ENCODE measurements at places on chromosomes 12 and 14.

DNA sequence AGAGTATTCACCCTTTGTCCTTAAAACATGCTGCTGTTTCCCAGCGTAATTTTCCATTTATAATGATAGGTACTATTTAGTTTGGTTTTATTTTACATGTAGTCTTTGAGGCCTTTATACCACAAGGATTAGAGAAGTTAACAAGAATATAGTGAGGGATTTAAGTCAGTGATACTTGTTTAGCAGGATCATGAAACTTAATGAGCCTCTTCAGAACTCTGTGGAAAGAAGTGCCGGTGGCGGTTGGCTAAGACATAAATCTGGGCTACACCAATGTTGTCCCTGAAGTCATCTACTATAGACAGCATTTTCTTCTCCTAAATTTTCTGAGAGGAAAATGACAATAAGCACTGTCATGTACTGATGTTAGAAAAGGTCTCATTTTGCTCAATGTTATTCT lies 1226.0 kb upstream of the SEL1L start:
- no peaks in the 10 kb centered on the region for H3K27me3 ChIP-seq
- H3K4me3 ChIP-seq = no peak overlapping the region
- no peaks in the 10 kb centered on the region for H3K36me3 ChIP-seq
- no peaks in the 10 kb centered on the region for H3K4me1 ChIP-seq
- H3K27ac ChIP-seq = no peak overlapping the region

DNA sequence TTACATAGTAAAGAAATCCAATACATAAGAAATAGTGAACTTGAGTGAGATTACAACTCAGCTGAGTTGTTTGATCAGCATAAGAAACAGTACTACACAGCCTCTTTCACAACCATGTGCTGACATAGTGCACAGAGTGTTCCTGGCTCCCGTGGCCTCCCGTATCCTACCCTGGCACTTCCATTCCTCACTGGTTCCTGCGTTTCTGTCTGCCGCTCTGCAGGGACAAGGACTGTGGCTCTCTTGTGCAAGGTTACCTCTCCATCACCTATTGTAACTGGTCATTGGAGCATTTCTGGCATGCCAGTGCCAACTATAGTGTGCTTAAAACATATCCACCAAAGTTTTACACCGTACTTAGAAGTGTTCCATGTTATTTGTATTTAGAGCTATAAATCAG lies 46.3 kb upstream of the PCED1B start:
- H3K27ac ChIP-seq = no peak overlapping the region
- no peak overlapping the region for H3K4me3 ChIP-seq
- H3K27me3 ChIP-seq = no peaks in the 10 kb centered on the region
- no peaks in the 10 kb centered on the region for H3K36me3 ChIP-seq
- no peaks in the 10 kb centered on the region for H3K4me1 ChIP-seq

GRCh38 chr14:22556021-22556989 lies 32.7 kb downstream of the DAD1 start:
- DNase-seq = no peak
- peaks cover 4% of the 10 kb centered on the region for H3K36me3 ChIP-seq
- H3K27me3 ChIP-seq = no peaks in the 10 kb centered on the region
- H3K27ac ChIP-seq = peak overlapping the region; percentile 47
- H3K4me3 ChIP-seq = peak overlapping the region; percentile 35

DNA sequence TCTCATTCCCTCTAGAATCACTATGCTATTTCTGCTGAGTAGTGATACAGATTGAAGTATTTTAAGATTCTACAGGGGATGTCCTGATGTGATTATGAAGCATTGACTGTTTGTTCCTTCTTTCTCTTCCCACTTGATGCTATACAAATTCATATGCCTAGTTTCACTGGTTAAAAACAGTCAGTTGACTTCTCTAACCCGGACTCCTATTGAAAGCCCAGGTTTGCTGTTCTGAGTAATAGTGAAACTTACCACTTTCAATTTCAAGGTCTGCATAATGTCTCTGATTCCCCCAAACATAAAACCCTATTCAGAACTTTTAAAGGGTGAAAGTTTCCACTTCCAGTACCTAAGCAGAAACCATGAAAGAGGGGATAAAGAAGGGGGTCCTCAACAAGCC lies 117.7 kb upstream of the RPL10L start:
- H3K4me1 ChIP-seq = no peaks in the 10 kb centered on the region
- H3K4me3 ChIP-seq = no peak overlapping the region
- no peaks in the 10 kb centered on the region for H3K27me3 ChIP-seq
- DNase-seq = no peak
- H3K36me3 ChIP-seq = no peaks in the 10 kb centered on the region

DNA sequence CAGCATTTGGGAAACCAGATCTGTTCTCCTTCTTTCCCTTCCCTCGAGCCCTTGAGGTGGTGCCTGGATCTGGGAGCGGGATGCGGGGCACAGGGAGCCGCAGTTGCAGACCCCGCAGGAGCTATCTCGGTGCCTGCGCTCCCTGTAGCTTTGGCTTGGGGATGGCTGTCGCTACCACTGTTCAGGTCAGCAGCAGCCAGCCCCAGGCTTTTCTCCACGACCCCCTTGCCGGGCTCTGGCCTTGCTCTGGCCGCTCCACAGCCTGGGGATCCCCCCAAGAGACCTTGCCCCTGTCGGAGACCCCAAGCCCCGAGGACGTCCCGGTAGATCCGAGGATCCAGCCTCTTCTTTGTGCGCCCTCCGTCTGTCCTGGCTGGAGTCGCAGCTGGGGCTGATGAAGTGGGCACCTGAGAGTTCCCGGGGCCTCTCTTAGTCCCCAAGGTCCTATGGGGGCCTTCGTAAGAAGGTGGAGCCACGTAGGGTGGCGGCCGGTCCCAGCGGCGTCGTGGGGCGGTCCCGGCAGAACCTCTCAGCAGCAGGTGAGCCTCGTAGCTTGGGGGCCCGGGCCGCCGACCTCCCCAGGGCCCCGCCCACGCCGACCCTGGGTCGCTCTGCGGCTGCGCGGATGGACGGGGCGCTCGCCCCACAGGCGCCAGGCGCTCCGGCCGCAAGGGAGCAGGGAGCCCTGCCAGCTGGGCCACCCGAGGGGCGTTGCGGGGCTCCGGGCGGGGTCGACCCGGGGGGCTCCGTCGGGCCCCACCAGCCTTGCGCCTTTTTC lies 1.3 kb downstream of the DDN start:
- H3K27ac ChIP-seq = no peak overlapping the region
- peaks cover 17% of the 10 kb centered on the region for H3K36me3 ChIP-seq
- H3K27me3 ChIP-seq = peaks cover 14% of the 10 kb centered on the region
- H3K4me3 ChIP-seq = peak overlapping the region; percentile 23

DNA sequence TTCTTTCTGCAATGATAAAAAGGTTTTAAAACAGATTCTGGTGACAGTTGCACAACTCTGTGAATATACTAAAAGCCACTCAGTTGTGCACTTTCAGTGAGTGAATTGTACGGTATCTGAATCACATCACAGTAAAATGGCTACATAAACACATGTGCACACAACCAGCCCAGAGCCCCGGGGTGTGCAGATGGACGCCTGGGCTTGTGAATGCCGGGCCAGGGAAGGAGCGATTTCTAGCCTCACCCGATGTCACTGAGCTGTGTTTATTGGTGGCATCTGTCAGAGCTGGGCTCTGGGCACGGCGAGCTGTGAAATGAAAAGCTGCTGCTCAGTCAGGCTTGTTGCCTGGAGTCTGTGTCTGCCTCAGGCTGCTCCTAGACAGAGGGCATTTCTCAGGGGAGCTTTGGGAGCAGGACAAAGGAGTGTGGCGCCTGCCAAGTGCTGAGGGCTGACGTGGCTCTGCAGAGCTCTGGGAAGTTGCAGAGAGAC lies 25.9 kb downstream of the RHOF start:
- H3K36me3 ChIP-seq = no peaks in the 10 kb centered on the region
- peak overlapping the region; percentile 63 for H3K27ac ChIP-seq
- no peaks in the 10 kb centered on the region for H3K27me3 ChIP-seq
- no peaks in the 10 kb centered on the region for H3K4me1 ChIP-seq

DNA sequence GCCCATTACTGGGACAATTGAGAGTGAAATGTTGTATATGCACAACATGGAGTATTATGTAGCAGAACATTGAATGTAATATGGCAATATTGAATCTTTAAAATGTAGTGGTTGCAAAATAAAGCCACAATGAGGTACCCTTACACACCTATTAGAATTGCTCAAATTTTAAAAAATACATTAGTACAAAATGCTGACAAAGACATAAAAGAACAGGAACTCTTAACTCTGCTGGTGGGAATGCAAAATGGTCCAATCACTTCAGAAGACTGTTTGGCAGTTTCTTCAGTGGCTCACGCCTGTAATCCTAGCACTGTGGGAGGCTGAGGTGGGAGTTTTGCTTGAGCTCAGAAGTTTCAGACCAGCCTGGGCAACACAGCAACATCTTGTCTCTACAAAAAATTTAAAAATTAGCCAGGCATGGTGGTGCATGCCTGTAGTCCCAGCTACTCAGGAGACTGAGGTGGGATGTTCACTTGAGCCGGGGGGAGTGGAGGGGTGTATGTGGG lies 6.8 kb upstream of the NAP1L1 start:
- no peak overlapping the region for H3K27ac ChIP-seq
- no peaks in the 10 kb centered on the region for H3K36me3 ChIP-seq
- DNase-seq = no peak
- H3K27me3 ChIP-seq = no peaks in the 10 kb centered on the region

DNA sequence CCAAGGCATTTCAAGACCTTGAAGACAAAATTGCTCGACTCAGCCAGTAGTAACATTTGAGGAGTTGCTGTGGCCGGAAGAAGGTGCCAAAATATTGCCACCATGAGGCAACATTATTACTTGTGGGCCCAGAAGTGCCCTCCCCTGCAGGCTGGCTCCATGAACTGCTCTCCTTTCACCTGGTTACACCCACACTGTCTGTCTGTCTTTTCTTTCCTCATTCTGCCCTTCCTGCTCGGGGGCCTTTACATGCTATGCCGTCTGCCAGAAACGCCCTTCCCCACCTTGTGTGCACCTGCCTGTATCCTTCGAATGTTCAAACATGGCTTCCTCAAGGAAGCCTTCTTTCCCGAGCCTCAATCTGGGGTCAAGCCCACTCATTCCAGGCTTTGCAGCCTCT lies 224.2 kb upstream of the DIO3 start:
- DNase-seq = no peak
- no peaks in the 10 kb centered on the region for H3K36me3 ChIP-seq
- no peaks in the 10 kb centered on the region for H3K4me1 ChIP-seq

- no peak for DNase-seq
- H3K27ac ChIP-seq = peak overlapping the region; percentile 46
- H3K27me3 ChIP-seq = no peaks in the 10 kb centered on the region
- no peak overlapping the region for H3K4me3 ChIP-seq
Observed at GRCh38 chr12:124720004-124720680, 143.5 kb downstream of the SCARB1 start.

- no peaks in the 10 kb centered on the region for H3K36me3 ChIP-seq
- no peak for DNase-seq
- no peak overlapping the region for H3K4me3 ChIP-seq
Observed at GRCh38 chr12:52356762-52357580, 10.3 kb downstream of the KRT85 start.

DNA sequence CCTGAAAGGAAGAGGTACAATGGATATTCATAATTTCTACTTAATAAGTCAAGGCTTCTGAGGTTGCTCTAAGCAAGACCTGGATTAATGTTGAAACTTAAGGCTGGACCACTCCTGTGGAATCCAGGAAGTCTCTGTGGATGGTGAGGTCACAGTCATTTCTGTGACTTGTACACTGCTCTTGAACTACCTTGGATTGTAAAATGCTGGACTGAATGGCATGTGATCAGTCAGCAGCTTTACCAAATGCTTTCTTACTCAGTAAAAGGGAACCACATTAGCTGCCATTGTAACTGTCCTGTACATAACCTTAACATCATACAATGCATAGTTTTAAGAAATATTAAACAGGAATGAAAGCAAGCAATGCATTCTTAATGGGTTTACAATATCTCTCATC lies 182.9 kb downstream of the NOVA1 start:
- no peak overlapping the region for H3K4me3 ChIP-seq
- no peaks in the 10 kb centered on the region for H3K36me3 ChIP-seq
- no peak for DNase-seq
- H3K27me3 ChIP-seq = no peaks in the 10 kb centered on the region

- peak overlapping the region; percentile 64 for H3K4me3 ChIP-seq
- H3K27ac ChIP-seq = peak overlapping the region; percentile 92
- DNase-seq = no peak
- H3K4me1 ChIP-seq = no peaks in the 10 kb centered on the region
Observed at GRCh38 chr12:29781705-29782266, 2.0 kb downstream of the TMTC1 start.

DNA sequence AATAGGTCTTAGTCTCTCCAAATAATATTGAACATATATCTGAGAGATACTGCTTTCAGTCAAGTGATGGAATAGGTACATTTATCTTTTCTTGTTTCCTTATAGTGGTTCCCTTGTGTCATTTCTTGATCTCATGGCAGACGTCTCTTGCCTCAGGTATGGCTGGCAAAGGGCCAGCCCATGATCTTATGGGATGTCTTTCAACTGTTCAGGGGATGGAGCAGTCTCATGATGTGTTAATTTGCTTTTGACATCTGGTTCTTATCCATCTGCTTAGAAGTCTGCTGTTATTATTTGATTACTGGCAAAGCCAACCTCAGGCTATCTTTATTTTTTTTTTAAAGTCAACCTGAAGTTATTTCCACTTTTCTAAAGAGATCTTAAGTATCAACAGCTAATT lies 262.9 kb downstream of the TMEM117 start:
- H3K4me3 ChIP-seq = no peak overlapping the region
- H3K4me1 ChIP-seq = no peaks in the 10 kb centered on the region
- H3K36me3 ChIP-seq = no peaks in the 10 kb centered on the region
- no peak for DNase-seq

GRCh38 chr12:16269946-16270345 lies 7.5 kb downstream of the SLC15A5 start:
- no peak for DNase-seq
- H3K4me3 ChIP-seq = no peak overlapping the region
- no peaks in the 10 kb centered on the region for H3K4me1 ChIP-seq
- no peaks in the 10 kb centered on the region for H3K36me3 ChIP-seq
- no peak overlapping the region for H3K27ac ChIP-seq
- H3K27me3 ChIP-seq = no peaks in the 10 kb centered on the region

DNA sequence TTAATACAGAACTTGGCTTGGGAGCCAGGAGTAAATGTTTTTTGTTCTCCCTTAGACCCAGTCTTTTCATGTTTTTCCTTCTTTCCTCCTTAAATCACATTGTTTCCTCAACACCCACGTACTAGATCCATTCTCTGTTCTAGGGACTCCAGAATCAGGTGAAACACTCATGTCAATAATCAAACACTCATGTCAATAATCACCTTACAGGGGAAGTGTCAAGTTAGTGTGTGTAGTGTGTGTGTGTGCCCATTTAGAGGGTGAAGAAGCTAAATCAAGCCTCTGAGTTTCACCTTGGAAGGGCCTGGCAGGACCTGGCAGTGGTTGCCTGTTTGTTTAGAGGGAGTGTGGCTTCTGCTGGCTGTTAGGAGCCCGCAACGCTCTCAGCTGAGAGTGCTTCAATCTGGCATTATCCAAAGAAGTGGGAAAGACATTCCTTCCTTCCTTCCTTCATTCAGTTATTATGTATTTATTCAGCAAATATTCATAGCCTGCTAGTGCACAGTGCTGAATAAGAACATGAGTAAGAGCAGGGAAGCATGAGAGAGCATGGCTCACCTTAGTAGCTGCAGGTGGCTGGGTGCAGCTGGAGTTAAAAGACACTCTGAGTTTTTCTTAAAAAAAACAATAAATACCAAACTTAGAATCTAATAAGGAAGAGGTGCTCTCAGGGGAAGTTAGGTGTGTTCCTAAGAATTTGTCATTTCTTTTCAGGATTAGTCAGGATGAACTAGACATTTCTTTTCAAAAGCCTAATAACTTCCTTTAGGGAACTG lies 17.6 kb upstream of the EID3 start:
- no peaks in the 10 kb centered on the region for H3K27me3 ChIP-seq
- peak overlapping the region; percentile 95 for H3K27ac ChIP-seq
- H3K4me3 ChIP-seq = peak overlapping the region; percentile 69
- H3K4me1 ChIP-seq = peaks cover 27% of the 10 kb centered on the region

GRCh38 chr12:114916124-114916523 lies 232.1 kb upstream of the TBX3 start:
- no peaks in the 10 kb centered on the region for H3K27me3 ChIP-seq
- no peak overlapping the region for H3K27ac ChIP-seq
- H3K4me3 ChIP-seq = no peak overlapping the region

Data from right atrium auricular region (tissue), 2 donors.